ENCODE measurements at places on chromosomes 4 and X. TPM values are rescaled to one million over a fixed set of nuclear protein-coding genes. Genes with fewer than 3 reads are reported as not detected.

Gene CSAG1
- total RNA-seq = not detected

Gene PDE5A
- 0.18 TPM for total RNA-seq

Gene CXCL10
- total RNA-seq = 0.82 TPM

GRCh38 chr4:4724321-4724720, 135.1 kb upstream of the MSX1 start:
- H3K36me3 ChIP-seq = peaks cover 4% of the 10 kb centered on the region
- no peaks in the 10 kb centered on the region for H3K27me3 ChIP-seq
- no peak overlapping the region for H3K4me3 ChIP-seq
- no peaks in the 10 kb centered on the region for H3K4me1 ChIP-seq

GRCh38 chrX:109940411-109940810, 62.5 kb upstream of the TMEM164 start:
- no peak overlapping the region for H3K27ac ChIP-seq
- H3K4me1 ChIP-seq = peaks cover 2% of the 10 kb centered on the region
- H3K4me3 ChIP-seq = no peak overlapping the region
- H3K27me3 ChIP-seq = peaks cover 8% of the 10 kb centered on the region
- no peak for DNase-seq

GRCh38 chrX:7552760-7553159, 290.2 kb upstream of the VCX start:
- H3K4me1 ChIP-seq = no peaks in the 10 kb centered on the region
- DNase-seq = no peak
- no peak overlapping the region for H3K27ac ChIP-seq
- no peak overlapping the region for H3K4me3 ChIP-seq
- no peaks in the 10 kb centered on the region for H3K27me3 ChIP-seq

Gene USP51
- total RNA-seq = 0.88 TPM

Gene PCDH11X
- not detected for total RNA-seq

GRCh38 chr4:2436761-2437474, 18.2 kb downstream of the CFAP99 start:
- H3K36me3 ChIP-seq = no peaks in the 10 kb centered on the region
- no peak overlapping the region for H3K4me3 ChIP-seq
- no peaks in the 10 kb centered on the region for H3K27me3 ChIP-seq
- no peak for DNase-seq

Gene TLR8
- not detected for total RNA-seq

Gene FGFBP1
- not detected for total RNA-seq

Gene ZNF518B
- total RNA-seq = 18.9 TPM

- H3K36me3 ChIP-seq = peaks cover 16% of the 10 kb centered on the region
- no peak overlapping the region for H3K27ac ChIP-seq
- H3K27me3 ChIP-seq = no peaks in the 10 kb centered on the region
- H3K4me1 ChIP-seq = no peaks in the 10 kb centered on the region
Measured at GRCh38 chr4:4596720-4597119, 54.9 kb upstream of the STX18 start.

Gene APBB2
- 0.93 TPM for total RNA-seq

- H3K4me1 ChIP-seq = no peaks in the 10 kb centered on the region
- DNase-seq = no peak
- H3K36me3 ChIP-seq = no peaks in the 10 kb centered on the region
- H3K27me3 ChIP-seq = no peaks in the 10 kb centered on the region
Measured at GRCh38 chr4:182760551-182761043, 156.6 kb downstream of the DCTD start.

DNA sequence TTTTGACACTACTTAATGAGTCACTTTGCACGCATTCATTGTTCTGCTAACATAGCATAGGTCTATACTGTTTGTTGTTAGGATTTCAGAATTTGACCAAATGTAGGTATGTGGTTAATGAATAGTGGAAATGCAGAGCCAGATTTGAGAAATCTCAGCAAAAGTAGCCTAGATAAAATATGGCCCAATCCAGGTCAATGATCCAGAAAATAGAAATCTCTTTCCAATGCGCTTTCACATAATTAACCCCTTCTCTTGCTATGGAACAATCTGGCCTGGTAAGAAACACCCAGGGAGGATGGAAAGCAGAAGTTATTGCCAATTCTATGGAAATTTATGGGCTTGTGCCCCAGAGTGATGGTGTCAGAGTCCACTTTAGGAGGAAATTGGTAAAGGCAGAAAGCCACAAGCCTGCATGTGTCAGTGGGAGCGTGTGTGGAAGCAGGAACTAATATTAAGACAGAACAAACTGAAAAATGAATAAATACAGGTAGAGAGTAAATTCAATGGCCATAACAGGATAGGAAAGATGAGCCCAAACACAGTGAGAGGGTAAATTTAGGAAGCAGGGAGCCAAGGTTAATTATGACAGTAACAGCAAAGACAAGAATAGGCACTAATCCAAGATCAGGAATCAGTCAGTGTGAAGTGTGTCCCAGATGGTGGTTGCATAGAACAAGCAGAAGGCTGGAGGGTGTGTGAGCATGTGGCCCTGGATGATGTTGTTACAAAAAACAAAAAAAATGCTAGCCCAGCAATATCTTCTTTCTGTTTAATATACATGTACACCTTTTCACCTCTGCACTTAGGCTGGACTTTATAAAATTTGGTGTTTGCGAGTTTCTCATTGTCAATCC, 102.9 kb downstream of the SYTL5 start:
- H3K27me3 ChIP-seq = peaks cover 3% of the 10 kb centered on the region
- no peaks in the 10 kb centered on the region for H3K36me3 ChIP-seq
- no peak for DNase-seq
- H3K4me1 ChIP-seq = peaks cover 6% of the 10 kb centered on the region

- peaks cover 8% of the 10 kb centered on the region for H3K4me1 ChIP-seq
- DNase-seq = no peak
- no peak overlapping the region for H3K4me3 ChIP-seq
- no peaks in the 10 kb centered on the region for H3K27me3 ChIP-seq
Measured at GRCh38 chr4:121913667-121914066, 38.2 kb downstream of the TRPC3 start.

Gene IRS4
- 0.16 TPM for total RNA-seq

GRCh38 chr4:866761-867390, 40.9 kb upstream of the CPLX1 start:
- H3K27me3 ChIP-seq = no peaks in the 10 kb centered on the region
- no peak for DNase-seq
- no peak overlapping the region for H3K4me3 ChIP-seq
- H3K27ac ChIP-seq = no peak overlapping the region
- H3K36me3 ChIP-seq = peaks cover 33% of the 10 kb centered on the region

DNA sequence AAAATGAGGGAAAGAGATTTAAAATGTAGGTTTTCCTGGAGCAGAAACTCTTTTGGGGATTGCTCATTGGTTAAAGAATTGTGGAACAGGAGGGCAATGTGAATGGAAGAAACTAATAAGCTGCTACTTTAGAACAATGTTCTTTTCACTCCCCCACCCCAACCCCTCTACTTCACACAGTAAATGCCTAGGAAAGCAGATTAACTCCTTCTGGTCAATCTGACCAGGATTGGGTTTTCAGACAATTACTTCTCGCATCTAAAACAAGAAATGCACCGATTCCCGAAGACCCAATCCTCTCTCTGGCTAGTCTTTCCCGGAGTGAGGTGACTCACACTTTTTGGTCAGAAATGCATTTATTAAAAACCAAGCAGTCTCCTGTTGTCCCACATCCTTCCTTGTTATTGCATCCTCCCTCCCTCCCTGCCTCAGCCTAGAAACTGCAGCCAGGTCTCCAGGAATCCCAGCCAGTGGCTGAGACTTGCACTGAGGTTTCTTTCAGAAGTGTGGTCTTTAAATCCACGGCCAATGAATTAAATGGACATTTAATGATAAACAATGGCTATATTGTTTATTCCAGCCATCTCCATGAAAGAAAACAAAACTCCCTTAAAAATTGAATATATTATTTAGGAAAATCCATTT, 21.4 kb downstream of the MFAP3L start:
- H3K27me3 ChIP-seq = no peaks in the 10 kb centered on the region
- H3K27ac ChIP-seq = no peak overlapping the region
- no peaks in the 10 kb centered on the region for H3K36me3 ChIP-seq
- no peak overlapping the region for H3K4me3 ChIP-seq
